Islet precursor cell (in vitro differentiated cells): ENCODE measurements at places on chromosomes 2 and 18.

DNA sequence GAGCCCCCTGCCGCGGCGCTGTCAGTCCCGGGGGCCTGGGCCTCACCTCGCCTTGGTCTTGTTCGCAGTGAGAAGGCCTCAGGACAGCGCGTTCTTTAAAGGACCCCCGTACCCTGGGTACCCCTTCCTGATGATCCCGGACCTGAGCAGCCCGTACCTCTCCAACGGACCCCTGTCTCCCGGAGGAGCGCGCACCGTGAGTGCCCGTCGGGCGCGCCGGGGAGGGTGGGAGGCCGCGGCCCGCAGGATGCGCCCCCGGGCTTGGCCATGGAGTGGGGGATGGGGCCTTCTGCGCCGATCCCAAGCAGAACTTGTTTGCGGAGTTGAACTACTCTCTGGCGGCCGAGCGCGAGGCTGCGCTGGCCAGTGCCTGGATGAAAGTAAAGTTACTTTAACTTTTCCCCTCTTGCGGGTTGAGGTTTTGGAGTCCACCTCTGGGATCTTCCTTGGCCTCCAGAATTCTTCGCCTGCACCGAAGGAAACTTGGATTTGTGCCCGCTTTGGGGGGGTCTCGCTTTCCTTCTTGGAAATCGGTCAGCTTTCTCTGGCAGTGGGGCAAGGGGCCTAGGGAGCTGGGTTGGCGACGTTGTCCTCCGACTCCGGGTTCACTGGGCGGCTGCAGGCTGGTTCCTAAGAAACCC is 1.2 kb downstream of the TCF7L1 start:
- peak; percentile 84 for DNase-seq

DNA sequence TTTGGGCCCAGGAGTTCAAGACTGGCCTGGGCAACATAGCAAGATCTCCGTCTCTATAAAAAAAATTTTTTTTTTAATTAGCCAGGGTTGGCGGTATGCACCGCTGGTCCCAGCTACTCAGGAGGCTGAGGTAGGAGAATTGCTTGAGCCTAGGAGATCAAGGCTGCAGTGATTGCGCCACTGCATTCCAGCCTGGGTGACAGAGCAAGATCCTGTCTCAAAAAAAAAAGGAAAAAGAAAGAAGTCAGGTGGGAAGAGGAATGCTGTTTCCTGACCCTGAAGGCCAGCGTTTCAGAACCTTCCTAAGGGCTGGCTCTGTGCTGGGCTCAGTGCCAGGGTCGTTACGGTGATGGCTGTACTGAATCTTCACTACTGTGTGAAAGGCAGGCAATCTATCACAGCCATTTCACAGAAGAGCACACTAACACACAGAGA is 35.0 kb upstream of the AGAP1 start:
- peak; percentile 81 for DNase-seq

DNA sequence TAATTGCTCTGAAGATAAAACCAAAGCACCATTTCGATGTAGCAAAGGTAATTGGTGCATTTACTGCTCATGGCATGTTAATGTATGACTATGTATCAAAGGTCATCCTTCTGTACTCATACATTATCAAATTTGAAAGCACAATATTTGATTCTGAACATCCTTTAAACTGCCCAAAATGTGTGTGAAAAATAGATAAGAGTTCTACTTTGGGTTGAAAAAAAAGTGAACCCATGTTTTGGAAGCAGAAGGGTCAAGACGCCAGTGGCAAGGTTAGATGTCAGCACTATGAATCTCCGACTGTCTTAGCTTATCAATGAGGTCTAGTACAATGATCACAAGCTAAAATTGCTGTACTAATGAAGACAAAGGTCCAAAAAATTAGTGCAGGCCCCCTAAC is 83.1 kb downstream of the LNPK start:
- DNase-seq, result no peak

GRCh38 chr2:197161774-197162173 is 148.8 kb downstream of the ANKRD44 start:
- DNase-seq, result no peak

DNA sequence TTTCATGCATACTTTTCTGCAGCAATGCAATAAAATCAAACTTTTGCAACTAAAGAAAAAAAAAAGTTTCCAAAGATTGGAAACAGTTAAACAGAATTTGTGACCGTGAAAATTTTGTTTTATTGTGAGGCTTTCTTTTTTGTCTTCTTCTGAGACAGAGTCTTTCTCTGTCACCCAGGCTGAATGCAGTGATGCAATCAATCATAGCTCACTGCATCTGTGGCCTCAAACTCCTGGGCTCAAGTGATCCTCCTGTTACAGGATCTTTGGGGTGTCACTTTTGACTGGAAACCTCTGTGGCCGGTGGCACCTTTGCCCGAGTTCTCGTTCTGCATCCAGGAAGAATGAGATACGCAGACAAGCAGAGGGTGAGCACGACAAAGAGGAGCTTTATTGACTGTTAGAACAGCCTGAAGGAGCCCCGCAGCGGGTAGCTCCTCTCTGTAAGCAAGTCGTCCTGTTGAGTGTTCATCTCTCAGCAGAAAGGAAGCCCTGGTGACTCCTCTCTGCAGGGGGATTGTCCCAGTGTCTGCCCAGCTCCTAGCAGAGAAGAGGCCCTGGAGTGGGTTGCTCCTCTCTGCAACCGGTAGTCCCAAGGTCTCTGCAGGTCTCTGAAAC is 16.9 kb upstream of the ILKAP start:
- DNase-seq, result no peak

DNA sequence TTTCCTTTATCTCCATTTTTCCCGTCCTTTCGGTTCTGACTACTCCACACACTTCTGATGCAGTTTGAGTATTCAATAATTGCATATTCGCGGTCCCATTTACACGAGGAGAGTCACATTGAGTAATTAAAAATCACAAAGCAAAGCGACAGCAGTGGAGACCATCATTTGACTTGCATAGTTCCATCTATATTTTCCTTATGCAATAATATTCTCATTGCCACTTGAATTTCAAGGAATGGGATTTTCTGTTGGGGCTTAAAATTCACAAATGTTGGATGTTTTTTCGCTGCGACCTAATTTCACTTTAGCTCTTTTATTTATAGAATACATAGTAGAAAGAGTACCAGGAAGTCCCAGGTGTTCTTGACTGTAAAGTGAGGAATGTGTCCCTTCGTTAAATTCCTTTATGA is 186.8 kb downstream of the ZEB2 start:
- DNase-seq, result no peak

GRCh38 chr2:227366769-227367426 is 12.2 kb downstream of the TM4SF20 start:
- no peak for DNase-seq

DNA sequence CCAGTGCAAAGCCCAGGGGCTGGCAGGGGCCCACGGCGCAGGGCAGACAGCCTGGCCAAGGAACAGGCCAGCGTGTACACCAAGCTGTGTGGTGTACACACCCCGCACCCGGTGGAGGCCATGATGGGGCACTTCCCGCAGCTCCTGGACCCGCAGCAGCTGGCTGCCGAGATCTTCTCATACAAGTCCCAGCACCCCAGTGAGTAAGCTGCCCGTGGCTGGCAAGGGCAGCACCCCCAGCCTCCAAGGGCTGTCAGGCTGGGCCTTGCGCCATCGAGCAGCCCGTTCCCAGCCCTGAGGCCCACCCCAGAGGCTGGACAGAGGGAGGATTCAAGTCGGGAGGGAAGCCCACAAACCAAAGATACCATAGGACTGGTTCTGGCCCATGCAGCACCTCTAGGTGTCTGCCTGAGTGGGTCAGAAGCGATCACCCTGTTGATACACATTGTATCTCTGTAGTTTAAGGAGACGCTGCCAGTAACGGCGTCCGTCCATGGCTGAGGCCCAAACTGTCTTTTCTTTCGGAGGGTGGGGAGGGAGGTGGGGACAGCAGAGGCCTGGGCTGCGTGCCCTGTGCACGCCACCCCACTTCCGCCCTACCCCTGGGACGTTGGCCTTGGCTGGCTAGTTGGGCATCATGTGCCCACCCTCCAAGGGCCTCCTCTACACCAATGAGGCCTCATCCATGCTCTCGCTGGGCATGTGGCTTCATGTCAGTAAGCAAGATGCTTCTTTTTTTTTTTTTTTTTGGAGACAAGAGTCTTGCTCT is 16.8 kb upstream of the MTERF4 start:
- DNase-seq, result peak; percentile 35

DNA sequence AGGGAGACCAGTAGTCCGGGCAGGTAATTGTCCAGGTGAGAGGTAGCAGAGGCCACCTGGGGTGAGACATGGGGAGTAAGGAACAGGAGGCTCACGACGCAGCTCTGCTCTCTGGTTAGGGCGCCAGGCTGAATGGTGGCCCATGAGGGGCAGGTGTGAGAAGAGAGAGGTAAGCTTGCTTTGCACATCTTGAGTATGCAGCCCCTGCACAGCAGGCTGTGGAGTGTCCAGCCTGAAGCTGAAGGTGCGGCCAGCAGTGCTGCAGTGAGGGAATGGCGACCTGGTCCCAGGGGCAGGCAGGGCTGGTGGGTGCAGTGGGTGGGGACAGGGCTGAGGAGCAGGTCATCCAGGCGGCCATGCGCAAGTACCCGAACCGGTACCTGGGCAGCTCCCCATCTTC is 15.7 kb downstream of the PRELID3A start:
- DNase-seq, result no peak

DNA sequence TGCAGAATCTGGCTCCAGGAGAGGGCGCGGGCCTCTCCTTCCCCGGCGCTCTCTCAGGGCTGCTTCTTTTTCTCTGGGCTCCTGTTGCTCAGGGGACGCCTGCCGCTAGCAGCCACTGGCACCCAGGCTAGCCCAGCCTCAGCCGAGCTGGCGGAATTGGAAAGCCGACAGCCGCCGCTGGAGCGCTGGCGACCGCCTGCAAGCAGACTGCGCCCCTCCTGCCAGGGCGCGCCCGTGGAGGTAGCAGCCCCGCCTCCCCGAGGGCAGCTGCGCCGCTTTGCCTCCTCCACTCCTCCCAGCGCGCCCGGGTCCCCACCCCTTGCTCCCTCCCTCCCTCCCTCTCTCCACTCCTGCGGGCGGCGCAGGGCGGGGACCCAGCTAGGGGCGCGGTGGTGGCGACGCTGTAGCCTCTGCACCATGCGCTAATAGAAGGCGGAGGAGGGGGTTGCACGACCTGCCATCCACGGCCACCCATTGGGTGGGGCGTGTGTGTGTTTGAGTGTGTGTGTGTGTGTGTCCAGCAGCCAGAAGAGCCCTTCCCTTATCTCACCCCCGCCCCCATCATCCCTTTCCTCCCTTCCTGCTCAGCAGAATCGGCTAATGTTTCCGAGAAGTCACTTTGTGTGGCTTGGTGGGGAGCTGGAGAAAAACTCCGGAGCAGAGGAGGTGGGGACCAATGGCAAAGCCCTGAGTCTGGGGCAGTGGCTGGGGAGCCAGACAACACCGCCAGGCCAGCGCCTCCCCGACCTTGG is at the start of gene SCN9A:
TSS of gene SCN9A (minus strand) at position 209 of the 752 bp plus-strand sequence. CDS start 64,188 bp downstream, outside the sequence.
- DNase-seq, result peak; percentile 92

GRCh38 chr2:127226520-127227263 is 6.6 kb upstream of the CYP27C1 start:
- DNase-seq, result peak; percentile 96

DNA sequence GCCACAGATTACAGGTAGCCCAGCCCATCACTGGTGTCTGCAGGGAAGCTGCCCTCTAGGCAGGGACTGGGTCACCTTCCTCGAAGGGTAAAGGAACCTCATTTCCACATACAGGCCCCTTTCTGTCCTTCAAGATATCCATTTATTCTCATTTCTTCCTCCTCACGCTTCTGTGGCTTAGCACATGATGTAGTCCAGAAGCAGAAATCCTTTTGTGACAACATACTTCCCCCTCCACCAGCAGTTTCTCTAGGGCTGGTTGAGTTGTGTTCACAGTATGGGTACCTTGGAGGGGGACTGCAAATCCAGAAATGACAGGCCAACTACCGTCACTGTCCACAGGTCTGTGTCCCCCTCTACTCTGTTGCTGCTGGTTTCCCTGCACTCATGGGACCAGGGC is 364.9 kb downstream of the ANAPC1 start:
- no peak for DNase-seq

DNA sequence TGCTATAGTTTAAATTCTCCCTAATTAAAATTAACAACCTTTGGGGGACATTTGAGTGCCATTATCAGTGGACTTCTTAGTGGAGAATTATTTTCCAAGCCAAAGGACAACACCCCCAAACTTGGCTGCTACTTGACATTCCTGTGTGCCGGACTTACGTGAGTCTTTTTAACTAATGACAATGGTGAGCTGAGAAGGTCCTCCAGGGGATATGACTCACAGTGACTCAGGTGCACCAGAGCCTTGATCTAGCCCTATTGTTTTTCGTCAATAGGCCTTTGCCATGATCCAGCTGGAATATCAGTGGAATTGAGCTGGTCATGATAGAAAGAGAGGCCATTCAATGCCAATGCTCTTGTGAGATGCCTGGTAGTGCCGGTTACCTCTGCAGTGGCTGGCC is 118.1 kb upstream of the CXCR4 start:
- DNase-seq, result peak; percentile 87

DNA sequence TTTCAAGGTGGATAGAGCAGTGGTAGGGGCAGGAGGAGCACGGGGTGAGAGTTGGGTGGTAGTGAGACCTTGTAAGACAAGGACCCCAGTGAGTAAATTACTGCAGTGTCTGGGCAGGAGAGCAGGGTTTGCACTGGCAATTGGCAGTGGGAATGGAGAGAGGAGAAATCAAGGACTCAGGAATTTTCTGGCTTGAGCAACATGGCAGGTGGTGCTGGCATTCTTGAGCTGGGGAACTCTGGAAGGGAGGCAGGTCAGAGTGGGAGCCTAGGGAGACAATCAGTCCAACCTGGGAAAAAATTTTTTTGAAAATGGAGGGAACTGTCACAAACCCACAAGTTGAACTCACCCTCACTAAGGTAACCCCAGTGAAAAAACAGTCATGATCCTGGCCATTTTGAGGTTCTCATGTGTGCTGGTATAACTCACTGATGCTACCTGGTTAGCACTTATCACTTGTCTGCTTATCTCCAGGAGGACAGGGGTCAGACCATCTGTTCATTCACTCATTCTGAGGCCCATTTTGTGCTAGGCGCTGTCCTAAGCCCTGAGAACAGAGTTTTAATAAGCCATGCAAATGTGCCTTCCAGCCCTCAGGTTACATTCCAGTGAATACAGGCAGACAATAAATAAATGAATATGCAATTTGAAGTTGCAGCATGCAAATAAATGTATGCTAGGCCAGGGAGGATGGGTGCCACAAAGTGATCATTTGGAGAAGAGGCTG is 92.2 kb upstream of the SEC11C start:
- no peak for DNase-seq

DNA sequence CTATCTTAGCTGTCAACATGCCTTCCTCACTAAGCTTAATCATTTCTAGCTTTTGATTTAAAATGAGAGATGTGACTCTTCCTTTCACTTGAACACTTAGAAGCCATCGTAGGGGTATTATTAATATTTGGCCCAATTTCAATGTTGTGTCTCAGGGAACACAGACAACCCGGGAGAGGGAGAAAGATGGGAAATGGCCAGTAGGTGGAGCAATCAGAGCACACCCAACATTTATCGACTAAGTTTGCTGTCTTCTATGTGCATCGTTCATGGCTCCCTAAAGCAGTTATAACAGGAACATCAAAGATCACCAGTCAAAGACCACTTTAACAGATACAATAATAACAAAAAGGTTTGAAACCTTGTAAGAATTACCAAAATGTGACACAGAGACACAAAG is 110.2 kb downstream of the OLA1 start:
- no peak for DNase-seq
